Naive thymus-derived CD4-positive, alpha-beta T cell (primary cell): ENCODE measurements at places on chromosomes 5 and 9. TPM values are rescaled to one million over a fixed set of nuclear protein-coding genes. Genes with fewer than 3 reads are reported as not detected.

DNA sequence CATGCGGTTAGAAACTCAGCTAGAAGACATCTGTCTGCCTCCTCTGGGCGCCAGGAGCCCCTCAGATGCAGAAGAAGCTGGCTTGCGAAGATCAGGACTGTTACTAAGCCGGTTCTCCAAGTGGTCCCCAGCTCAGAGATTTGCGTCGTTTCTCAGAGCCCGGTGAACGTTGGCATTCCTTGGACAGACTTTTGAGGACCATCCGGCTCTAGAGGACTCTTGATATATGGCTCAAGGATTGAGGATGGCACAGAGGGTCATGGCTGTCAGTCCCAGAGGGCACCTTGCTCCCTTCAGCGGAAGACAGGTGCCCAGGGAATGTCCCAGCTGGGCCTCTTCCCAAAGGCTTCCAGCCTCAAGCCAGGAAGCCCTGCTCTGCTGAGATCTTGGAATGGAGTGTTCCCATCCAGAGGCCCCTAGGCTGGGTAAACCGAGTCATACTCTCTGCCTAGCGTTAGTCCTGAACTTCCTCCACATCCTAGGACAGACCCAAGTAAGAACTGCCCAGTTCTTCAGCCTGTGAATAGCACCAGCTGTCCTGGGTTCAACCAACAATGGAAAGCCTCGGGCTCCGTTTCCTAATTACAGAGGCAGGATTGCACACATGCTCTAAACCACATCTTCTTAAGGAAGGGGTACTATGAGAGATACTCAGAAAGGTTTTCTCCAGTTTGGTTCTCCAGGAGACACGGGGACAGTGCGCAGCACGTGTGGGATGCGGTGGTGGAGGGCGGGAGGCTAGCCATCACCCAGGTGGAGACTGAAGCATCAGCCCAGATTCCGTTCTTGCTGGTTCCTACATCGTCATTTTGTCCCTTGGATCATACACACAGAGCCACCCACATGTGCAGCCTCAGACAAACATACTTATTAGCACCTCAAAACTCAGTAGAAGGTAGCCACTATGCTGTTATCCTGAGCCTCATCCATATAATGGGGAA, 51.4 kb downstream of the ZNF354C start:
- DNase-seq, result no peak

DNA sequence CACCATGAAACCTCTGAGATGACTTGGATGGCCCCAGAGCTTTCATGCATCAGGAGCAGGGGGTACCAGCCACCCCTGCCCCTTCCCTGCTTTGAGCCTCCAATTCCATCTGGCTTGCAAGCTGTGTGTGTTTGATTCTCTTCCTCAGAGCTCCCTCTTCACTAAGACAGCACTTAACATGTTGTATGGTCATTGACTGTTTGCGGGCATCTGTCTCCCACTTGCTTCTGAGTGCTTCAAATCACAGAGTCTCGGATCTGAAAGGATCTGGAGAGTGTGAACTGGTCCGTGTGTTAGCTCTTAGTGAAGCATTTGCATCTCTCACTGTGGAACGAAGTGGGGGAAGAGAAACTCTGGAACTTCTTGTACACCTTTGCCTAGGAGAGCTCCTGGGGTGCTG, 7.1 kb upstream of the CPLX2 start:
- no peak for DNase-seq

GRCh38 chr5:151067632-151068432, 13.0 kb downstream of the TNIP1 start:
- no peak for DNase-seq

- DNase-seq, result no peak
These were observed 2318.6 kb upstream of the ACO1 start for GRCh38 chr9:30065888-30066287.

DNA sequence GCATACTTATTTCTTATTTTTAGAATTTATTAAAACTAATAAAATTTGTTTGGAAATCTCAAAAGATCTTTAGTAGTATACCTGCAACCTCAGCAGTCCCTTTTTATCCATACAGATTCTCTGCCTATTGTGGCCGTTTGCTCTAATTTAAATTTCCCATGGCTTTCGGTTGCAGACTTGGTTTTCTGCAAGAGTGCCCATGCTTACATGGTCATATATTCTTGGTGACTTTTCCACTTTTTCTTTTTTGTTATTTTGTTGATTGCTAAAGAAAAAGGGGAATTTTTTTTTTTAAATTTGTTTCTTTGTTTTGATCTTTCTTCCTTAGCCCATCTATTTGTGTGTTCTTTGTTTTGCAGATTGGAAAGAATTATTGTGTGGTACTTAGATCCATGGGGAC, 20.6 kb downstream of the ZCCHC7 start:
- DNase-seq, result no peak

GRCh38 chr5:134798468-134798867, 39.9 kb downstream of the DDX46 start:
- no peak for DNase-seq

DNA sequence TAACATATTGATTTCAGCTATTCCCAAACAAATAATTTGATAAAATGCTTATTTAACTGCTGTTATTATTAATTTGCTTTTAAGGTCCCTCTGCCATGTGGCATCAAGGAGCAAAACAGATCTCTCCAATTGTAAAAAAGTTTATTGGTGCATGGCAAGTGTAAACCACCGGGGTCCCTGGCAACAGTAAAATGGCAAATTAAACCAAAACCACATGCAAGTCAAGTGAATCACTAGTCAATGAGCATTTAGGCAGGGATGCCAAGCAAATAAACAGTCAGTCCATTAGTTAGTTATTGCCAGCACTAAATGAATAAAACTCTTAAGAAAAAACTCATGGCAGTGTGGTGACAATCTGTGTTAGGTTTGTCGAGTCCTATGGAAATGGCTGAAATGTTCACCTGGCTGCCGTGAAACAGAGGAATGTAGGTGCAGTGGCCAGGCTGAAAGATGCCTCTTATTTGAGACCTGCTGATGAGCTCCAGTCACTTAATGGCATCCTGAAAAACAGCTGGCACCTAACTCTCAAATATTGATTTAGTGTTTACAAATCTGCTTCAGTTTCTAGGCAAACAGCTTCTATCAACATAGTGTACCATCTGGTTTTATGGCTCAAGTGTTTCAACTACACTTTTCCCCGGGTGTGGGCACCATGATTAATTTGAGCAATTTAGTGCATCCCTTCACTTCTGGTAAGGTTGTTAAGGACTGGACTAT, 296.5 kb upstream of the ITGA1 start:
- DNase-seq, result no peak

DNA sequence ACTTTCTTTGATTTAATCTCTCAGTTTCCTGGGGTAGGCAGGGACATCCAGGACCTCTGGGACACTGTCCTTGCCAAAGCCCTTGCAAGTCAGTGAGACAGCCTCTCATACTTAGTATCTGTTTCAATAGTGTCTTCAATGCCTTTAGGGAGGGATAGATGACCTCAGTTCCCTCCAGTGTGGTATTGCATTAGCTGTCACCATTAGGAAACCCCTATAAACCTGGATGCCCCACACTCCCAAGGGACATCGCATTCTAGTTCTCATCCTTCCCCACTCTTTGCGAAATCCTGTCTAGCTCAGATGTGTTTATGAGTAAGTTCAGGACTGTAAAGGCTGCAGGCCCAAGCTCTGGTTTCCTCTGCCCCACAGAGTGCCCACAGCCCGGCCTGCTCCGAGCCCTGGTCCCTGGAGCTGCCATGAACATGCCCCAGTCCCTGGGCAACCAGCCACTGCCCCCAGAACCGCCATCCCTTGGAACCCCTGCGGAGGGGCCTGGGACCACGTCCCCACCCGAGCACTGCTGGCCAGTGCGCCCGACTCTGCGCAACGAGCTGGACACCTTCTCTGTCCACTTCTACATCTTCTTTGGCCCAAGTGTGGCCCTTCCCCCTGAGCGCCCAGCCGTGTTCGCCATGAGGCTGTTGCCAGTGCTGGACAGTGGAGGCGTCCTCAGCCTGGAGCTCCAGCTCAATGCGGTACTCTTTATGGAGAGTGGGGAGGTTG, 13.2 kb downstream of the TMEM8B start:
- no peak for DNase-seq

BDP1 gene
- total RNA-seq, result 45.3 TPM

NEUROG1 gene
- total RNA-seq, result not detected

FRMD3 gene
- total RNA-seq, result 0.85 TPM

DBH gene
- 0.08 TPM for total RNA-seq
